ENCODE measurements at places on chromosomes 12 and 14.

- no peak for DNase-seq
Observed at GRCh38 chr14:56394826-56395530, 184.6 kb upstream of the TMEM260 start.

- DNase-seq: no peak
Observed at GRCh38 chr14:19918553-19919264, 1.7 kb upstream of the OR4K5 start.

DNA sequence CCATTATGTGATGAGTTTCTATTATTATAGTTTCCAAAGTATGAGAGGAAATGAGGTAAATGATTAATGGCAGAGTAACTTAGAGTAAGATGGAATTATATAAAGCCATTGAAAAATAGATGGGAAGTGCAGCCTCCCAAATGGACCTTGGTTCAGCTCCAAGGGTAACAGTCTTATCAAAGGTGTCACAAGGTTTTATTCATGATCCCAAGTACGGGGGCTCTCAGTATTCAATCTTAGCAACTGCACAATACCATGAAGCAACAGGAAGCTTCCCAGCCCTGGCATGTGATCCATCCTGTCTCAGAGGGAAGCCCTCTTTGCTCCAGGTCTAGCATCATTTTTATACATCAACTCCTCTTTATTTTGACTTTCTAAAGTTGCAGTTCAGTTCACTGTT, 948.2 kb downstream of the GALC start:
- no peak for DNase-seq

GRCh38 chr14:101992708-101993107, 28.3 kb downstream of the DYNC1H1 start:
- DNase-seq: no peak

- no peak for DNase-seq
Observed at GRCh38 chr14:79502751-79503148, 708.6 kb downstream of the DIO2 start.

DNA sequence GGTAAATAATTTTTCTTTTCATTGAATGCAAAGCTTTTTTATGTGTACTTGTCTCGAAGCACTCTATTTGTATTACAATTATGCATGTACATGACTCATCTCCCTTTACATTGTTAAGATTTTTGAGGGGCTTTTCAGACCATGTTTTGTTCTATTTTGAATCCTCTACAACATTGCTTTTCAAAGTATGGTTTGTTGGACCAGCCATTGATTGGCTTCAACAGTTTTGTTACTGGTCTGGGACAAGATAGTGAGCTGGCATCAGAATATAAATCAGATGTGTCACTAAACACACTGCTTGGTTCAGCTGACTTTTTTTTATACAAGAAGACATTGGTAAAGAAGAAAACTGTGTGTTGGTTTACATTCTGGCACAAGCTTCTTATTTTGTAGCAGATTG, 122.3 kb downstream of the MON2 start:
- DNase-seq: no peak

GRCh38 chr14:22303589-22304195, 285.3 kb downstream of the DAD1 start:
- no peak for DNase-seq

GRCh38 chr12:45655743-45656142, 73.8 kb upstream of the ARID2 start:
- no peak for DNase-seq

DNA sequence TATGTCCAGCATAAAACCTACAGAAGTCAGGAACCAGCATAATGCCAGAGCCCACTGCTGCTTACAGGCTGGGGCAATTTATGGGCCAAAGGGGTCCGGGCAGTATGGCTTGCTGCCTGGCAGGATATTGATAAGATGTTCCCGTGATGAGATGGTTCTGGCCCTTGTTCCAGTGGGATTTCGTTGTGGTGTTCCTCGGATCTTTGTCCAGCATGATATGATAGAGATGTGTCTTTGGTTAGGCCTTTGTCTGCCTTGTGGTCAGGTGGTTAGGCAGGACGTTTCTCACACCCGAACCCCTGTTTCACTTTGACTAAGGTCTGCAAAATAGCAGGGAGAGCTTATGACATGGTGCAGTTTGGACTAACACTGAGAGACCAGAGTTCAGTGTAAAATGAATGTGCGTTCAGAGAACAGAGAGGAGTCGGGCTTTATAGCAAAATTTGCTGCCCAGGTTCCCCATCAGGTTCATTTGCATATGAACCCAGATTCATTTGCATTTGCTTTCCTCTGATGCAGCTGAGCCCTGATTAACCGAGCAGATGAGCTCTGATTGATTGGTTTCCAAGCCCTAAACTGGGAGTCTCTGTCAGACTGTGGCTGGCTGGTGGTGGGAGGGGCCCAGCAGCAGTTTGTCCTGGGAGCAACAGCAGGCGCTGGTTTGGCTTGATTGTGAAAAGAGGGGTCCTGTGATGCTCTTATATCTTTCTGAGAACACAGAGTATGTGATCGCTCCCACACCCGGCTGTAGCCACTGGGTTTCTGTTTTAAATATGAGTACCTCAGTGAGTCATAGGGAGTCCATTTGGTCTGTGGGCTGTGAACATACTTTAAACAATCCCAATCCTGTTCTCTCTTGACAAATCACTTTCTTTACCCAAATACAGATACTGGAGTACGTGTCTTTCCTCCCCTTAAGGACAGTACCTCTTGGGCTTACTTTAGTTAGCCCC, 156.3 kb upstream of the PZP start:
- no peak for DNase-seq

Data from HuH-7 (cell line).